Mesangial cell (primary cell): ENCODE measurements at places on chromosomes 2 and 18. TPM values are rescaled to one million over a fixed set of nuclear protein-coding genes. Genes with fewer than 3 reads are reported as not detected.

PNKD gene
- total RNA-seq = 49.9 and 87.0 TPM in 2 replicates

TRAK2 gene
- 18.4 and 22.8 TPM in 2 replicates for total RNA-seq

ESPNL gene
- total RNA-seq = 1.3 and 2.2 TPM in 2 replicates

SLC9A4 gene
- total RNA-seq = 0.13 TPM in 1 of 2 replicates, not detected in the other

POTEI gene
- total RNA-seq = not detected in 2 replicates

COBLL1 gene
- total RNA-seq = 17.3 and 81.5 TPM in 2 replicates

TUBA4B gene
- not detected in 2 replicates for total RNA-seq

SP140 gene
- 0.25 and 0.98 TPM in 2 replicates for total RNA-seq

DRC1 gene
- not detected in 2 replicates for total RNA-seq

UGT1A5 gene
- not detected in 2 replicates for total RNA-seq

POU3F3 gene
- 0.98 and 11.3 TPM in 2 replicates for total RNA-seq

OTOF gene
- total RNA-seq = not detected in 2 replicates

HOXD11 gene
- total RNA-seq = 19.2 and 24.7 TPM in 2 replicates

RFTN2 gene
- total RNA-seq = 0.16 and 1.0 TPM in 2 replicates

SOWAHC gene
- total RNA-seq = 8.9 and 10.4 TPM in 2 replicates

REG3G gene
- not detected in 2 replicates for total RNA-seq

PLGLB1 gene
- 0.49 and 0.63 TPM in 2 replicates for total RNA-seq

NETO1 gene
- total RNA-seq = 15.0 and 32.1 TPM in 2 replicates

RETREG2 gene
- 40.6 and 51.7 TPM in 2 replicates for total RNA-seq

CCDC150 gene
- 1.3 and 1.5 TPM in 2 replicates for total RNA-seq

SPATA3 gene
- not detected in 2 replicates for total RNA-seq

C1GALT1C1L gene
- 0.33 and 1.1 TPM in 2 replicates for total RNA-seq

COL4A3 gene
- under 0.01 and 0.76 TPM in 2 replicates for total RNA-seq

NOSTRIN gene
- total RNA-seq = not detected in 2 replicates

FTCDNL1 gene
- 0.49 and 2.7 TPM in 2 replicates for total RNA-seq

USP37 gene
- total RNA-seq = 5.1 and 9.1 TPM in 2 replicates

ARHGAP15 gene
- not detected in 2 replicates for total RNA-seq

DSG2 gene
- total RNA-seq = 52.9 and 60.3 TPM in 2 replicates

KCNJ13 gene
- total RNA-seq = 0.13 TPM in 1 of 2 replicates, not detected in the other

LPIN2 gene
- total RNA-seq = 18.6 and 29.3 TPM in 2 replicates

DPP4 gene
- total RNA-seq = 7.7 and 42.3 TPM in 2 replicates

DNAH7 gene
- total RNA-seq = 1.1 TPM in 1 of 2 replicates, not detected in the other
